Endothelial cell (in vitro differentiated cells): ENCODE measurements at places on chromosomes 1 and 21. TPM values are rescaled to one million over a fixed set of nuclear protein-coding genes. Genes with fewer than 3 reads are reported as not detected.
A peak's percentile ranks its signal among the peaks of the same experiment; 100 is the strongest.

Gene OR2AJ1
- not detected for total RNA-seq

Gene SPATA45
- 0.82 TPM for total RNA-seq

Gene RPS6KA1
- 25.3 TPM for total RNA-seq

Gene OR13G1
- total RNA-seq: not detected

Gene CLEC20A
- not detected for total RNA-seq

Gene CYP4X1
- 0.23 TPM for total RNA-seq

GRCh38 chr1:43875331-43875730 is 58.3 kb upstream of the ARTN start:
- DNase-seq: no peak

DNA sequence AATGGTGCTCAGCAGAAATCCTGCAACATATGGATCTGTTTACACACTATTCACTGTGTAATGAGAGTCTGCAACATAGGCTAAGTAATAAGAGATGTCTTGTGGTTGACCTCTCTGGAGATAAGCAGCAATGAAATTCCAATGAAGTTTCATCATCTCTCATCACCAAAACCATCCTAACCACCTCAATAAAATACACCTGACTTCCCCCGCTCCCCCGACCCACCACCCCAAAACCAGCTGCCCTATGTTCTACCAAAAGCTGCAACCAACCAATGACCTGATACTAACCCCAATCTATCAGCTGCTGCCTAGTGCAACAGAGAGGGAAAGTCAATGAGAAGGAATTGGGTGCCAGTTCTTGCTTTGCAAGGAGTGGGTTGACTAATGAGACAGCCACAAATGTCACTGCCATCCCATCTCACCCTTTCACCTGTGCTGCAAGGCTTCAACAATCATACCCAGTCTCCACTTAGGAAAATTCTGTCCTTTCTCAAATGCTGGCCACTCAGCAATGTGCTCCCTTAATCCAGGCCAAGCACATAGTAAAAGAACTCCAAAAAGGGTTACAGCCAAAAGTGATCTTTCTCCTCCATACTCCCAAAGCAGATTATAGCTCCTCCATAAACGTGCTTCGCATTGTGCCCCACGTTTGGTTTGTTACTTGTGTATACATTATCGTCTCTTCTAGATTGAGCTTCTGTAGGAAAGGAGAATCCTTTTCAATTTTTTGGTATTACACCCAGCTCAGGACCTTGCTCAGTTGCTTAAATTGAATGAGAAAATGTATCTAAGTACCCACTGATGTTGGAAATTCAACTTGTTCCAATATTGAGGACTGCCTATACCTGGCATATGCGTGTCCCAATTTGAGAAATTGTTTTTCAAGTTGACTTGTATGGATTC is 29.0 kb downstream of the MRPL39 start:
- DNase-seq: no peak

DNA sequence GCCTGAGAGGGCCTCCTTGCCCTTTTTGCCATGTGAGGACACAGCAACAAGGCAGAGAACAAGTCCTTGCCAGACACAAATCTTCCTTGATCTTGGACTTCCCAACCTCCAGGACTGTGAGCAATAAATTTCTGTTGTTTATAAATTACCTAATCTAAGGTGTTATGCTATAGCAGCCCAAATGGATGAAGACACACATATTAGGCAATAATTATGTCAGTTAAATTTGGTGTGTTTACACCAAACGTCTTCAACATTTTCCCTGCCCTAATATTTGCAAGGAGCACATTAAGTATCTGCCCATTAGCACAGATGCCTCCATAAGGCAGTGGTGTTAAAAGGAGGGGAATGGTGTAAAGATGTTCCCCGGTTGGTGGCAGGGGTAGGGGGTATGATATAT is 94.8 kb downstream of the ETS2 start:
- DNase-seq: no peak

GRCh38 chr1:5267603-5268235 is 613.3 kb downstream of the AJAP1 start:
- peak; percentile 11 for DNase-seq

- no peak for DNase-seq
Measured at GRCh38 chr1:234823191-234824176, 213.5 kb upstream of the IRF2BP2 start.

- DNase-seq: no peak
Measured at GRCh38 chr1:210800301-210800700, 333.6 kb downstream of the KCNH1 start.

DNA sequence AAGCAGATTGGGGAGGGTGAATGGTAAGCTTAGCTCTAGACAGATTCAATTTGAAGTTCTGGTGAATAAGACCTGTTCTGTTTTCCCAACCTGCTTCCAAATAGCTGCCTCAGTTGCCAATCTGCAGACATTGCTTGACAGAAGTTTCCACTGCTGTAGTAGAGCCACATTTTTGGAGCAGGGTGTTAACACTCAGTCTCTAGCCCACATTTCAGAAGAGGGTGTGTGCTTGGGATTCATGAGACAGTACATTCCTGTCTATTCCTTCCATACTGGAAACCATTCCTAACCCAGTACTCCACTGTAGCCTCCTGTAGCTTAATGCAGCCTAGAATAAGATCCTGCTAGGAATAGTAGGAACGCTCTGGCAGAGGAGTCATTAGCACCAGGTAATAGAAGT is 450.5 kb downstream of the NUF2 start:
- DNase-seq: no peak

GRCh38 chr1:30872033-30872947 is 36.3 kb downstream of the SDC3 start:
- no peak for DNase-seq
